ENCODE measurements at places on chromosomes 6 and 20.

DNA sequence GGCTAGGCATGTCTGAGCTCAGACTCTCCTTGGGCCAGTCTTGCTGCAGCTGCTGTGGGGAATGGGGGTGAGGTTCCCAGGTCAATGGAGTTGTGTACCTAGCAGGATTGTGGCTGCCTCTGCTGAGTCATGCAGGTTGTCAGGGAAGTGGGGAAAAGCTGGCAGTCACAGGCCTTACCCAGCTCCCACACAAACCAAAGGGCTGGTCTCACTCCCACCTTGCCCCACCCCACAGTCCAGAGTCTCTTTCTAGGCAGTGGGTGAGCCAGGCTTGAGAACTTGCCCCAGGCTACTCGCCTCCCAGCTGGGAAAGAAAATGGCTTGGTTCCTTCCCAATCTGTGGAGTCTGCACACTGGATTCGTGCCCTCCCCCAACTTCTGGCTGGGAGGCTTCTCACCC, 65.7 kb downstream of the SCP2D1 start:
- H3K27me3 ChIP-seq = no peaks in the 10 kb centered on the region
- no peak overlapping the region for H3K4me3 ChIP-seq
- DNase-seq = no peak
- no peaks in the 10 kb centered on the region for H3K4me1 ChIP-seq

GRCh38 chr20:23540624-23541023, 27.7 kb downstream of the CST9L start:
- no peaks in the 10 kb centered on the region for H3K4me1 ChIP-seq
- H3K36me3 ChIP-seq = no peaks in the 10 kb centered on the region
- no peak overlapping the region for H3K4me3 ChIP-seq

DNA sequence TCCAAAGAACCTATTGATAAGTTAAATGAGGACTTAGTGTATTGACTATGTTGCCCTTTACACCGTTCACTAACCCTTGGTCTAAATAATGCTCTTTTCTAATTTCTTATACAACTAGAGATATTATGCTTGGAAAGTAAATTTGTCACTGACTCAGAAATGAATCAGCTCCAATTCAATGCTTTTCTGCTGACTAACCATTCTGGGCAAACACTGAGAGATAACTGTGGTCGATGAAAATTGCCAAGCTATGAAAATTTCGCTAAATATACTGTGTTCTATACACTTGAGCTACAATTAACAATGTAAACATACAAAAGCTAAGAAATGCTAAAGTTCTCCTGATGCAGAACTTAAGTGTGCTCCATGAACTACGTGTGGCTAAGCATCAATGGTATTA, 23.1 kb upstream of the FBXO9 start:
- no peak for DNase-seq
- peaks cover 36% of the 10 kb centered on the region for H3K36me3 ChIP-seq
- H3K27me3 ChIP-seq = no peaks in the 10 kb centered on the region
- H3K27ac ChIP-seq = no peak overlapping the region

DNA sequence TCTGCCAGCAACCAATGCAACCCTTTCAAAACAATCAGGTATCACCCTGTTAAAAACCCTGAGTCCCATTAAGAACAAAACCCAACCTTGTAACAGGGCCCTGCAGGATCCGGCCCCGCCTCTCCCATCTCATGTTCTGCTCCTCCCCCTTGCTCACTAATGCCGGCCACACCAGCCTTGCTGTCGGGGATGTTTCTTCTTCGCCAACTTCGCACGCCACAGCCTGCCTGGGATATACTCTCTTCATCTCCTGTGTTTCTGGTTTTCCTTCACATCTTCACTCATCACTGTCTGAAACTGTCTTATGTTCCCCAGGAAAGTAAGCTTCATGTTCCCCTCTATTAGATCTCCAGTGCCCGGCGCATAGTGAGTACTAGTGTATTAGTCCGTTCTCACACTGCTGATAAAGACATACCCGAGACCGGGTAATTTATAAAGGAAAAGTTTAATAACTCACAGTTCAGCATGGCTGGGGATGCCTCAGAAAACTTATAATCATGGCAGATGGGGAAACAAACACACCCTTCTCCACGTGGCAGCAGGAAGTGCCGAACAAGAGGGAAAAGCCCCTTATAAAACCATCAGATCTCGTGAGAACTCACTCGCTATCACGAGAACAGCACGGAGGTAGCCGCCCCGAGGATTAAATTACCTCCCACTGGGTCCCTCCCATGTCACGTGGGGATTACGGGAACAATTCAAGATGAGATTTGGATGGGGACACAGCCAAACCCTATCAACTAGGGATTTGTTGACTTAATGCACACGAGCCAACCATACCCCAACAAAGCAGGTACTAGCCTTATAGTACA, 5.1 kb downstream of the TP53RK start:
- peaks cover 18% of the 10 kb centered on the region for H3K36me3 ChIP-seq
- DNase-seq = no peak
- H3K27ac ChIP-seq = no peak overlapping the region
- H3K4me1 ChIP-seq = peaks cover 45% of the 10 kb centered on the region

GRCh38 chr6:83867527-83868161, 8.2 kb downstream of the CYB5R4 start:
- H3K27ac ChIP-seq = no peak overlapping the region
- no peak for DNase-seq
- no peaks in the 10 kb centered on the region for H3K4me1 ChIP-seq
- no peak overlapping the region for H3K4me3 ChIP-seq

Data from CD4-positive, CD25-positive, alpha-beta regulatory T cell (primary cell).